ENCODE measurements at places on chromosomes 7 and 10.

DNA sequence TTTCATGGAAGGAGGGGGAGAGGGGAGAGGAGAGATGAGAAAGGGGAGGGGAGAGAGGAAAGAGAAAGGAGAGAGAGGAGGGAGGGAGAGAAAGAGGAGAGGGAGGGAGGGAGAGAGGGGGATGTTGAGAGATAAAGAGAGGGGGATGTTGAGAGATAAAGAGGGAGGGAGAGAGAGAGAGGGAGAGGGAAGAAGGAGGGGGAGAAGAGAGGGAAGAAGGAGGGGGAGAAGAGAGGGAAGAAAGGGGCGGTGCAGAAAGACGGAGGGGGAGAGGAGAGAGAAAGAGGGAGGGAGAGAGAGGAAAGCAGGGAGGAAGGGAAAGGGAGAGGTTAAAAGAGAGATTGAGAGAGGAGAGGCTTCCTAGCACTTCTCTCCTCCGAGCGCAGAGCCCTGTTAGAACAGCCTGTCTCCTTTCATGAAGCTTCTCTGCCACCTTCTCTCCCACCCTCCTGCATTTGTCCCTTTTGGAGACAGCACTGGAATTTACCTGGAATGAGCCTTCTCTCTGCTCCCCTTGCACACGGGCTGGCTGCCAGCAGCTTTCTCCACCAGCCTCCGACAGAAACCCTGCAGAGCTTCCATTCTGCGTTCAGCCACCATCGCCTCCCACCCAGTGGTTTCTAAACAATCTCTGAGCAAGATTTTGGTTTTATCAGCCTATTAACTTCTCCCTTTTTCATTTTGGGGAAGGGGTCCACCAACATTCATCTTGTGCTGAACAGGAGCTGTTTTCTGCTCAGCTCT, 74.0 kb upstream of the CARD11 start:
- H3K27ac ChIP-seq: no peak overlapping the region
- no peaks in the 10 kb centered on the region for H3K27me3 ChIP-seq
- no peaks in the 10 kb centered on the region for H3K36me3 ChIP-seq
- H3K4me1 ChIP-seq: no peaks in the 10 kb centered on the region
- no peak for DNase-seq
- H3K4me3 ChIP-seq: no peak overlapping the region

- H3K27me3 ChIP-seq: no peaks in the 10 kb centered on the region
- no peak overlapping the region for H3K4me3 ChIP-seq
- no peaks in the 10 kb centered on the region for H3K36me3 ChIP-seq
- H3K4me1 ChIP-seq: no peaks in the 10 kb centered on the region
- H3K27ac ChIP-seq: no peak overlapping the region
Observed at GRCh38 chr10:131584287-131584686, 272.8 kb upstream of the TCERG1L start.

DNA sequence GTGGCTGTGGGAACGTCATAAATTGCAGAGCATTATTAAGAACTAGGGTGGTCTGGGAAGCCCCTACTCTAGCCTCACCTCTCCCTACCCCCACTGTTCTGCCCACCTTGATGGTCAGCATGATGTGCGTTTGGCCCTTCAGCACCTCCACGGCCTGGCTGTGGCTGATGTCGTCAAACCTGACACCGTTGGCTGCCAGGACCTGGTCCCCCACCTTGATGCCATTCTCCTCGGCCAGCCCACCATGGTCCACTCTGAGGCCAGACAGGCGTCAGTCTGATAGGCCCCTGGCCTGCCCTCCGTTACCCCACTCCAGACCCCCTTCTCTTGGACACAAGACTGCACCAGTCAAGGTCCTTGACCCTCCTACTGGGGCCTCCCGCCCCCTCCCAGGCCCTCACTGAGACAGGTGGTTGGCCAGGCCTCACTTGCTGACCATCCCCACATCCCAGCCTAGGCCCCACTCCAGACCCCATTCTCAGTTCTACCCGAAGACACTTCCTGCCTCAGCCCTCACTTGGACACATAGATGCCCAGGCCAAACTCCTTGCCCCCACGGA, 9.2 kb downstream of the PDZD7 start:
- H3K36me3 ChIP-seq: no peaks in the 10 kb centered on the region
- no peak for DNase-seq
- H3K4me1 ChIP-seq: no peaks in the 10 kb centered on the region

DNA sequence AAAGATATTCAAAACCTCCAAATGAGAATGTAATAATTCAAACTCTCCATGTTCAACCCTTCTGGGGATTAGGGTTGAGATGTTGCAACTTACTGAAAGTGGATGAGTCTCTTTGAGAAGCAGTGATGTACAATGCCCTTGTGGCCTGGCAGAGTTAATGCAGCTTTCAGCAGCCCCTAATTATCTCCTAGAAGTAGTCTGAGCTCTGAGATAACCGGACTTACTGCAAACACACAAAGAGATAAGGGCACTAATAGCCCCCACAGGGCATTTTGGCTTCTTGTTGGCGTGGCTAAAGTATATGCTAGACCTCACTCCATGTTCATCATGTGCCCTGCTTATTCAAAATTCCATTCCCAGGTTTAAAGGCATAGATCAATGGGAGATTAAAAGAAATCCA, 404.7 kb downstream of the NEBL start:
- H3K4me1 ChIP-seq: no peaks in the 10 kb centered on the region
- H3K27ac ChIP-seq: no peak overlapping the region
- no peak overlapping the region for H3K4me3 ChIP-seq
- H3K36me3 ChIP-seq: no peaks in the 10 kb centered on the region

DNA sequence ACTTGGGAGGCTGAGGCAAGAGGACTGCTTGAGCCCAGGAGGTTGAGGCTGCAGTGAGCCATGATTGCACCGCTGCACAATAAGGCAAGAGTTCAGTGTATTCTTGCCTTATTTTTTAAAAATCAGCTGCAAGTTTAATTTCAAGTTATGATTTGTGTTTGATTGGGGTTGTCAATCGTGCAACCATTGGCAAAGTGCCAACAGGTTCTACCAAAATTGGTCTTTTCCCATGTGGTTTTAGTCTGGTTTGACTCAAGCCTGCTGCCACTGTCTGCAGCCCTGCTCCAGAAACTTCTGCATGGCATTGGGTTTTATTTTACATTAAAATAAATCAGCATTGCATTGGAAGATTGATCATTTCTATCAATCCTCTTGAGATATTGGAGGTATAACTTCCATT, 72.7 kb downstream of the PTPRE start:
- H3K27me3 ChIP-seq: no peaks in the 10 kb centered on the region
- no peak overlapping the region for H3K27ac ChIP-seq
- no peak overlapping the region for H3K4me3 ChIP-seq
- H3K36me3 ChIP-seq: no peaks in the 10 kb centered on the region

- H3K36me3 ChIP-seq: no peaks in the 10 kb centered on the region
- DNase-seq: peak; percentile 30
- peaks cover 8% of the 10 kb centered on the region for H3K4me1 ChIP-seq
- H3K27me3 ChIP-seq: no peaks in the 10 kb centered on the region
- H3K27ac ChIP-seq: no peak overlapping the region
Observed at GRCh38 chr10:774661-775244, 85.3 kb upstream of the DIP2C start.

GRCh38 chr10:128068398-128069285, 57.6 kb downstream of the MKI67 start:
- peak; percentile 36 for DNase-seq
- peaks cover 6% of the 10 kb centered on the region for H3K4me1 ChIP-seq
- H3K27ac ChIP-seq: no peak overlapping the region
- H3K36me3 ChIP-seq: no peaks in the 10 kb centered on the region

Data from psoas muscle (tissue), 8 donors.